ENCODE measurements at places on chromosomes 16 and 17. TPM values are rescaled to one million over a fixed set of nuclear protein-coding genes. Genes with fewer than 3 reads are reported as not detected.

GRCh38 chr17:74089869-74090464 is 113.5 kb upstream of the RPL38 start:
- peak; percentile 78 for DNase-seq

GRCh38 chr16:87854053-87854906 is 15.0 kb downstream of the SLC7A5 start:
- no peak for DNase-seq

- peak; percentile 73 for DNase-seq
Observed at GRCh38 chr17:39738983-39739884, 1.5 kb downstream of the GRB7 start.

CHST5 gene
- total RNA-seq = not detected

DNA sequence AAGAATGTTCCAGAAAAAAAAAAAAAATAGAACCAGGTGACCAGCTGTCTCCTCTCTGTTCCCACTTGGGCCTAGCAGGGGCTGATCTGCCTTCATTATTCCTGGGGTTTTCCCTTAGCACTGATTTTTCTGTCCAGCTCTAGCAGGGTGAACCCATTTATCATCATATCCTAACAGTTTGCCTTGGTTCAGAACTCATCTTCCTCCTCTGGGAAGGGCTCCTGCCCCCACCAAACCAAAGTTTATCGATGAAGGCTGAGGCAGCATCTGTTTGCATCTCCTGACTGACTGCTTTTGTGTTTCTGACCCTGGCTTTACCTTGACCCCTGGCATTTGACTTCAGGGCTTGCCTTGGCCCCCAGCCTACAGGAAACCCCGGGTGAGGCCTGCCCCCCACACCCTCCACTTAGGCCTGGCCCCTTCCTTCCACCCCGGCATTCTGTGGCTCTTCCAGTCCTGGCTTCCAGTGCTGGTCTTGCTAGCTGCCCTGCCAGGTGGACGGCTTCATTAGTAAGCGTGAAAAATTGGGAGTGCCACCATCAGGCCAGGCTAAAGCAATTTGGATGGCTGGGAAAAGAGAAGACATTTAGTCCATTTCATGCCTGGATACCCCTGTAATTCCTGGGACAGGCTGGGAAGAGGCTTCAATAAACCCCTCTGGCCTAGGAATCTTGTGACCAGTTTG is 164.9 kb downstream of the CCDC182 start:
- peak; percentile 38 for DNase-seq
